ENCODE measurements at places on chromosomes 13 and 19.

GRCh38 chr13:77810430-77810829 lies 108.2 kb downstream of the EDNRB start:
- H3K4me1 ChIP-seq, result no peaks in the 10 kb centered on the region
- H3K27ac ChIP-seq, result no peak overlapping the region

DNA sequence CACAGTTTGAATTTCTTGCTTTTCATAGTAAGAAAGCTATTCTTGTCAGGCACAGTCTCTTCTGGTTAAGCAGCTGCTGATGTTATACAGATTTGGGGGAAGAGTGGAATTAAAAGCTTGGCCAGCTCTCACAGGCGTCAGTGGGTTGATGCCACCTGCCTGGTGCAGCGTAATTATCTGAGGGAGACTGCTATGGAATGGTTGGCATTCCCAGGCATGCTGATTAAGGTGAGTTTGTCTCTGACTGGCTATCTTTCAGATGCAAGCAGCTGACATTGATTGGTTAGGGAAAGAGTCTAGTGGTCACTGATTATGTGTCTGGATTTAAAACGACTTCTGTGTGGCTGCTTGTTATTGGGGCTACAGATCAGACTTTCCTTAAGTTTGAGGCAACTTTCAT lies 948.4 kb downstream of the UQCRFS1 start:
- no peak overlapping the region for H3K27ac ChIP-seq
- peaks cover 2% of the 10 kb centered on the region for H3K27me3 ChIP-seq
- H3K4me3 ChIP-seq, result no peak overlapping the region
- H3K36me3 ChIP-seq, result no peaks in the 10 kb centered on the region
- H3K4me1 ChIP-seq, result no peaks in the 10 kb centered on the region

GRCh38 chr13:105735281-105735680 lies 800.2 kb downstream of the EFNB2 start:
- no peak for DNase-seq
- H3K36me3 ChIP-seq, result no peaks in the 10 kb centered on the region
- no peaks in the 10 kb centered on the region for H3K27me3 ChIP-seq
- no peak overlapping the region for H3K4me3 ChIP-seq
- H3K4me1 ChIP-seq, result no peaks in the 10 kb centered on the region

DNA sequence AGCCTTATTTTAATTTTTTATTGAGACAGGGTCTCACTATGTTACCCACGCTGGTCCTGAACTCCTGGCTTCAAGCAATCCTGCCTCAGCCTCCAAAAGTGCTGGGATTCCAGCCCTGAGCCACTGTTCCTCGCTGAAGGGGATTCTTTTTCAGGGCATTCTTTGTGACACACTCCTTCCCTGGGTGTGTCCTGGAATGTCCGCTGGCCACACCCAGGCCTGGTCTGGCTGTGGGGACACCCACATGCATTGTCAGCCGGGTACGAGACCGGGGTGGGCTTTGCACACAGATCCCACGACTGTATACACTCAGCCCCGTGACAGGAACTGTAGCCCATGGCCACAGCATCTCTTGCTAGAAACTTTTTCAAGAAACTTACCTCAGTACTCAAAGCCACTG lies 34.4 kb upstream of the GATAD2A start:
- H3K27ac ChIP-seq, result no peak overlapping the region
- DNase-seq, result no peak
- peaks cover 16% of the 10 kb centered on the region for H3K4me1 ChIP-seq
- peaks cover 2% of the 10 kb centered on the region for H3K36me3 ChIP-seq

DNA sequence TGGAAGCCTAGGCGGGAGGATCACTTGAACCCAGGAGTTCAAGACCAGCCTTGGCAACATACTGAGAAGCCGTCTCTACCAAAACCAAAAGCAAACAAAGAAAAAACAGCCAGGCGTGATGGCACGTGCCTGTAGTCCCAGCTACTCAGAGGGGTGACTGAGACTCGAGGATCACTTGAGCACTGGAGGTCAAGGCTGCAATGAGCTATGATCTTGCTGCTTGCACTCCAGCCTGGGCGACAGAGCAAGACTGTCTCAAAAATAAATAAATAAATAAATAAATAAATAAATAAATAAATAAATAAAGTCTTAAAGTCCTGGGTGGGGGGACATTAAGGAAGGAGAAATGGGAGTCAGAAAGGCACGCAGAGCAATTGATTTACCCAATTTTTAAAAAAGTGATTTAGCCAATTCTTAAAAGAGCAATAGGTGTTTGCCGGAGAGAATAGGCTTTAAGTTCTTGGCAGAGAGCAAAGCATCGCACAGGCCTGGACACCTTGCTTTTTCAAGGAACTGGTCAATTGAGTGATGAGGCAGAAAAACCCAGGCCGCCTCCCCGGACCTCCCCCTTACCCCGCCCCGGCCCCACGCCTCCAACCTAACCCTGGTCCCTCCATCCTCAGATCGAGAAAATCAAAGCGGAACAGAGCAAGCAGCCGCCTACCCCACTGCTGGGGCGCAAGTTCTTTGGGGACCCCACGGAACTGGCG lies 9.5 kb upstream of the SHKBP1 start:
- H3K27me3 ChIP-seq, result peaks cover 36% of the 10 kb centered on the region
- no peak overlapping the region for H3K27ac ChIP-seq
- no peak overlapping the region for H3K4me3 ChIP-seq
- peaks cover 13% of the 10 kb centered on the region for H3K4me1 ChIP-seq
- no peak for DNase-seq

GRCh38 chr19:5935473-5936291 lies 21.6 kb downstream of the CAPS start:
- peaks cover 19% of the 10 kb centered on the region for H3K4me1 ChIP-seq
- no peak overlapping the region for H3K4me3 ChIP-seq
- H3K27me3 ChIP-seq, result no peaks in the 10 kb centered on the region
- no peak for DNase-seq
- H3K27ac ChIP-seq, result peak overlapping the region; percentile 55

- no peaks in the 10 kb centered on the region for H3K27me3 ChIP-seq
- H3K36me3 ChIP-seq, result peaks cover 2% of the 10 kb centered on the region
- no peak for DNase-seq
- peaks cover 19% of the 10 kb centered on the region for H3K4me1 ChIP-seq
- no peak overlapping the region for H3K4me3 ChIP-seq
Measured at GRCh38 chr13:100336795-100337516, 248.1 kb downstream of the PCCA start.

DNA sequence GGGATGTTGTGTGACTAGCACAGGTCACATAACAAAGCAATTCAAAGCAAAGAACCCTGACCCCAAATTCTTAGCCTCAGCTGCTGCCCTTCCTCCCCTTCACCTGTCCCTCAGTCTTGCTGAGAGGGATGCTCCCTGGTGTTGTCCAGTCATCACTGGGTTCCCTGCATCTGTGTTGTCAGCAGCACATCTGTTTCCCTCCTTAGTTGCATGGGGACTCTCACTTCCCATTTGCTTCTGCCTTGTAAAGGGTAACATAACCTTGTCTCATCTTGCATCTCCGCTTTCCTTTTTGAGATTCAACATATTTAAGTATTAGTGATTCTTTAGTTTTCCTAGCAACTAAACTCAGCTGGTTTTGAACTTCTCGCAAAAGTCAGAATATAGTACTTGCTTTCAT lies 54.0 kb downstream of the SPATA13 start:
- H3K36me3 ChIP-seq, result peaks cover 1% of the 10 kb centered on the region
- no peak overlapping the region for H3K4me3 ChIP-seq
- no peaks in the 10 kb centered on the region for H3K27me3 ChIP-seq
- no peak for DNase-seq
- no peak overlapping the region for H3K27ac ChIP-seq

DNA sequence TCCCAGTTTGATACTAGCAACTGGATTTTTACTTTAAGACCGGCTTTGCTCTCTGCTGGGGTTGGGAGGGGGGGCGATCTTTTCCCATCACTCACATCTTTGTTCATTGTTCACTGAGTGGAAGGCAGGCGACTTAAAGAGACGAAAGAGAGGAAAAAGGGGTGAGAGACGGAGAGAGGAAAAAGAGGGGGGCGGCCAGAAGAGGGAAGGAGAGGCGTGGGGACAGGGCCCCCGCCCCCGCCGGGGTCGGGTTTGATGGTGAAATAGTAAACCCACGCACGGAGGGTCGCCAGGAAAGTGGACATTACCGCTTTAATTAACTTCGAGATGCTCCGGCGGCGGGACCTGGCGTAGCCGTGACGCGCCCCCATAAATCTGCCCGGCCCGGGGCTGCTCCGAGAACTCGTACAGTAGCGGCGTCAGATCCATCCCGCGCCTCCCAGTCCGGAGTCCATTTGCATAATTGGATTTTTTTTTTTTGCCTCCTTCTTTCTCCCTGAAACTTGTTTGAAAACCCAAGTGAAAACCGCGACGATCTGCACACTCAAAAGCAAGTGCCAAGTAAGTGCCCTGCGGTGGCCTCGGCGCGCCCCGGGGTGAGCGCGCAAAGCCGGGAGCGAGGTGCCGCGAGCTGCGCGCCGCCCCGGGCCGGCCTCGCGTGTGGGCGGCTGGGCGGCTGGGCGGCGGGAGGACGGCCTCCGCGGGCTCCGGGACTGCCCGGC lies 143.9 kb upstream of the ZNF536 start:
- peak overlapping the region; percentile 76 for H3K4me3 ChIP-seq
- no peak overlapping the region for H3K27ac ChIP-seq
- peaks cover 81% of the 10 kb centered on the region for H3K27me3 ChIP-seq
- peaks cover 7% of the 10 kb centered on the region for H3K36me3 ChIP-seq
- no peak for DNase-seq

GRCh38 chr19:50679177-50680125 lies 30.2 kb downstream of the C19orf81 start:
- H3K27ac ChIP-seq, result no peak overlapping the region
- H3K27me3 ChIP-seq, result peaks cover 80% of the 10 kb centered on the region
- no peak overlapping the region for H3K4me3 ChIP-seq
- peak; percentile 60 for DNase-seq
- peaks cover 4% of the 10 kb centered on the region for H3K36me3 ChIP-seq
- peaks cover 15% of the 10 kb centered on the region for H3K4me1 ChIP-seq

GRCh38 chr13:30143666-30144400 lies 163.5 kb downstream of the KATNAL1 start:
- H3K36me3 ChIP-seq, result peaks cover 4% of the 10 kb centered on the region
- DNase-seq, result no peak
- peak overlapping the region; percentile 89 for H3K27ac ChIP-seq
- H3K4me3 ChIP-seq, result no peak overlapping the region

- H3K4me3 ChIP-seq, result peak overlapping the region; percentile 82
- peaks cover 40% of the 10 kb centered on the region for H3K4me1 ChIP-seq
- H3K36me3 ChIP-seq, result peaks cover 4% of the 10 kb centered on the region
- no peaks in the 10 kb centered on the region for H3K27me3 ChIP-seq
- DNase-seq, result peak; percentile 47
- H3K27ac ChIP-seq, result no peak overlapping the region
Measured at GRCh38 chr19:17333611-17334413, 843 bp downstream of the ANO8 start.

- peaks cover 10% of the 10 kb centered on the region for H3K27me3 ChIP-seq
- DNase-seq, result no peak
- no peak overlapping the region for H3K27ac ChIP-seq
- no peak overlapping the region for H3K4me3 ChIP-seq
Measured at GRCh38 chr19:2726904-2727639, 5.9 kb upstream of the DIRAS1 start.

- no peaks in the 10 kb centered on the region for H3K27me3 ChIP-seq
- no peaks in the 10 kb centered on the region for H3K36me3 ChIP-seq
- no peak overlapping the region for H3K4me3 ChIP-seq
- no peaks in the 10 kb centered on the region for H3K4me1 ChIP-seq
- no peak for DNase-seq
Measured at GRCh38 chr13:71079638-71080037, 787.4 kb downstream of the DACH1 start.

- no peaks in the 10 kb centered on the region for H3K36me3 ChIP-seq
- DNase-seq, result no peak
- H3K27ac ChIP-seq, result no peak overlapping the region
- H3K4me3 ChIP-seq, result no peak overlapping the region
- peaks cover 5% of the 10 kb centered on the region for H3K4me1 ChIP-seq
Measured at GRCh38 chr13:41546372-41547190, 89.2 kb downstream of the RGCC start.

- DNase-seq, result no peak
- no peak overlapping the region for H3K4me3 ChIP-seq
- peaks cover 28% of the 10 kb centered on the region for H3K4me1 ChIP-seq
- H3K27me3 ChIP-seq, result no peaks in the 10 kb centered on the region
- no peak overlapping the region for H3K27ac ChIP-seq
Measured at GRCh38 chr19:18122860-18123795, 25.6 kb downstream of the MAST3 start.

GRCh38 chr13:51305271-51305967 lies 34.1 kb upstream of the SERPINE3 start:
- H3K4me1 ChIP-seq, result no peaks in the 10 kb centered on the region
- peaks cover 25% of the 10 kb centered on the region for H3K27me3 ChIP-seq
- no peak overlapping the region for H3K27ac ChIP-seq
- DNase-seq, result no peak
- no peaks in the 10 kb centered on the region for H3K36me3 ChIP-seq

- H3K4me3 ChIP-seq, result no peak overlapping the region
- no peak overlapping the region for H3K27ac ChIP-seq
- H3K4me1 ChIP-seq, result peaks cover 24% of the 10 kb centered on the region
Measured at GRCh38 chr19:33524024-33524664, 2.6 kb upstream of the PEPD start.

- H3K4me1 ChIP-seq, result peaks cover 42% of the 10 kb centered on the region
- H3K36me3 ChIP-seq, result peaks cover 23% of the 10 kb centered on the region
- H3K4me3 ChIP-seq, result peak overlapping the region; percentile 96
- no peaks in the 10 kb centered on the region for H3K27me3 ChIP-seq
- H3K27ac ChIP-seq, result no peak overlapping the region
Measured at GRCh38 chr19:58563034-58563573, 4.7 kb upstream of the UBE2M start.

GRCh38 chr13:93867481-93867880 lies 612.0 kb downstream of the DCT start:
- no peak for DNase-seq
- H3K4me1 ChIP-seq, result no peaks in the 10 kb centered on the region
- H3K27me3 ChIP-seq, result peaks cover 8% of the 10 kb centered on the region
- no peak overlapping the region for H3K27ac ChIP-seq
- no peaks in the 10 kb centered on the region for H3K36me3 ChIP-seq

- peak overlapping the region; percentile 47 for H3K27ac ChIP-seq
- DNase-seq, result no peak
- peaks cover 6% of the 10 kb centered on the region for H3K36me3 ChIP-seq
- peaks cover 38% of the 10 kb centered on the region for H3K4me1 ChIP-seq
- H3K27me3 ChIP-seq, result no peaks in the 10 kb centered on the region
Measured at GRCh38 chr19:39299404-39299803, 3.2 kb downstream of the IFNL1 start.

- no peak overlapping the region for H3K4me3 ChIP-seq
- peaks cover 9% of the 10 kb centered on the region for H3K27me3 ChIP-seq
- no peak overlapping the region for H3K27ac ChIP-seq
Measured at GRCh38 chr13:50612717-50613116, 230.8 kb downstream of the DLEU7 start.

- H3K36me3 ChIP-seq, result peaks cover 26% of the 10 kb centered on the region
- peak; percentile 94 for DNase-seq
- no peaks in the 10 kb centered on the region for H3K27me3 ChIP-seq
- H3K4me3 ChIP-seq, result peak overlapping the region; percentile 80
- H3K27ac ChIP-seq, result peak overlapping the region; percentile 97
- peaks cover 41% of the 10 kb centered on the region for H3K4me1 ChIP-seq
Measured at GRCh38 chr19:511101-511851, 4.0 kb downstream of the TPGS1 start.

DNA sequence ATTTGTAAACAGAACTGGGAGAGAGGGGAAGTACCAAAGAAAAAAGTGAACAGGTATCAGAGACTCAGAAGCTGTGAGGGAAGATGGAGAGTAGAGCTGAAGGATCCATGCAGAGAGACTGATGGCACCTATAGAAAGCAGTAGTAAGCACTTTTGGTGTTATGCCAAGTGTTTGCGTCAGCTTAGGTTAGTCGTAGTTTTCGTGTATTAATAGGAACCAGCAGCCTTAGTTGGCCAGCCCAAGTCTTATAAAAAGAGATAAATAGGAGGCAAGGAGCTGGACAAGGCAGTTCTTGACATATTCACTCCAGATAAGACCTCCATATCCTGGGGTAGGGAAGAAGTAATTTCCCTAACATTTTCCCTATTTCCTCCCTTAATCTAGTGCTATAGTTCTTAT lies 214.2 kb downstream of the OXGR1 start:
- no peak for DNase-seq
- no peak overlapping the region for H3K4me3 ChIP-seq
- H3K36me3 ChIP-seq, result no peaks in the 10 kb centered on the region
- H3K4me1 ChIP-seq, result no peaks in the 10 kb centered on the region
- H3K27me3 ChIP-seq, result no peaks in the 10 kb centered on the region
- no peak overlapping the region for H3K27ac ChIP-seq
